ENCODE measurements at places on chromosomes 13 and 19. TPM values are rescaled to one million over a fixed set of nuclear protein-coding genes. Genes with fewer than 3 reads are reported as not detected.

VSTM2B gene
- polyA plus RNA-seq = 1.1 TPM

POU2F2 gene
- polyA plus RNA-seq = 0.70 TPM

TNFSF13B gene
- polyA plus RNA-seq = 2.9 TPM

MYBPC2 gene
- 1.5 TPM for polyA plus RNA-seq

ZNF556 gene
- 1.0 TPM for polyA plus RNA-seq

ZNF132 gene
- polyA plus RNA-seq = 16.7 TPM

DHPS gene
- polyA plus RNA-seq = 87.9 TPM

PPP1R15A gene
- polyA plus RNA-seq = 33.8 TPM

ZNRF4 gene
- polyA plus RNA-seq = not detected

HCN2 gene
- polyA plus RNA-seq = 0.32 TPM

ATP1A3 gene
- 0.65 TPM for polyA plus RNA-seq
